ENCODE measurements at places on chromosomes 2 and 18.

DNA sequence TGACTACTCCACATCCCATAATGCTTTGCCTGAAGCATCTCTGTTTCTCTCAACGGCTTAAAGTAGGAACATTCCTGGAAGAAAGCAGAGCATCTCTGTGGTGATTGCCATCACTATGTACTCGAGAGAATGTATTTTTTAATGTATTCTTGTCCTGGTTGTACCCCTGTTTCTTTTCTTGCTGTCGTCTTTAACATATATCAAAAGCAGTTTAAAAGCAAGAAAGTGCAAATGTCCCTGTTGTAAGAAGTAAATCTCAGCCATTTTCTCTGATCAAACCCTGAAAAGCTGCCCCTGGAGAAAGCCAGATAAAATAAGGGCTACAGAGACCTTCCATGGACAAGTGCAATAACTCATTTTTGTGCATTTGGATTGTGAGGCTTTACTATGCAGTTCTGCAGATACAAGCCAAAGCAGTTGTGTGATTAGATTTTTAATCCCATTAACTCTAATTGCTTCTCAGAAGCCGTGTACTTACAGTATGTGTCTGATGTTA lies 70.8 kb downstream of the XIRP2 start:
- DNase-seq, result no peak

GRCh38 chr2:59888015-59888414 lies 665.4 kb downstream of the BCL11A start:
- no peak for DNase-seq

DNA sequence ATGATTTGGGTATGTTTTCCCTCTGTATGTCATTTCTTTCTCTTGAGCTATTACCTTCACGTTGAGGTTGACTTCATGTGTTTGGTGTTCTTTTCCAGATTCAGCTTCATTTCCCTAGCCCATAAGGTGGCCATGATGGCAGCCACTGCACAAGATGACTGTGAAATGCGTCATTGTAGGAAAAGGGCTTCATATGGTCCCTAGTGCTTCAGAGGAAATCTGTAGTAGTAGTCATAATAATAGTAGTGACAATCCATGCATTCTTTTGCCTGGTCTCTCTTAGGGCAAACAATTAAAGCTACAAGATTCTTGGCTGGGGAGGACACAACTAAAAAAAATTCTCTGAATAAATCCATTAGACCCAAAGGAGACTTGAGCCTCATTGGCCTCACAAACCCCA lies 28.4 kb downstream of the AOX1 start:
- DNase-seq, result peak; percentile 40

GRCh38 chr2:64540615-64541014 lies 16.5 kb downstream of the AFTPH start:
- no peak for DNase-seq

- peak; percentile 65 for DNase-seq
Observed at GRCh38 chr2:226048611-226049010, 649.1 kb downstream of the NYAP2 start.

DNA sequence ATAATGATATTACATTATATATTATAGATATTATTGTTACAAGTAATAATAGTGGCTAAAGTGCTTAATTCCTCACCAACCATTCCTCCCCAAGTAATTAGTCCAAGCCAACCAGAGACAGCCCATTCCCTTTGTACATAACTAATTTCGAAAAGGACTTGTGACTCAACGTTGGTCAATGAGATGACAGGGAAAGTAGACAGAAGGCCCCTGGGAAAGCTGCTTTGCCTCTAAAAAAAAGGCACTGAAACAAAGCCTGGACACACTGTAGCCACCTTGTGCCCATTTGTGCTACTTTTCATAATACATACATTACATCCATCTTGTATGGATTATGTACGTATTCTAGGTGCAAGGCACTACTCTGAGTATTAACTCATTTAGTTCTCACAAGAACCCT lies 28.8 kb downstream of the COLEC12 start:
- peak; percentile 86 for DNase-seq

DNA sequence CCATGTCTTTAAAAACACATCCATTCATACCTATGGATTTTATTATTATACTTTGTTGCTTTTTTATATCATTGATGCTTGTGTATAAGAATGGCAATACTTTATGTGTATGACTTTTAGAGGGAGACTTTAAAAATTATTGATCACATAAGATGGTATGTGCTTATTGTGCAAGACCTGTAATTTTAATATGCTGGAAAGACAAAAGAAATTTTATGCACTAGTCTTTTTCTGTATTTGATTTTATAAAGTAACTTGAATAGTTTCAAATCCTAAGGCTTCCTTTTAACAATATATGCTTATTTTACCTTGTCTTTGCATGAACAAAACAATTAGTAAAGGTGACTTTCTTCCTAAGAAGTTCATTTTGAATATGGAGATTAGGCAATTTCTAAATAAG lies 226.4 kb downstream of the PARD3B start:
- no peak for DNase-seq

DNA sequence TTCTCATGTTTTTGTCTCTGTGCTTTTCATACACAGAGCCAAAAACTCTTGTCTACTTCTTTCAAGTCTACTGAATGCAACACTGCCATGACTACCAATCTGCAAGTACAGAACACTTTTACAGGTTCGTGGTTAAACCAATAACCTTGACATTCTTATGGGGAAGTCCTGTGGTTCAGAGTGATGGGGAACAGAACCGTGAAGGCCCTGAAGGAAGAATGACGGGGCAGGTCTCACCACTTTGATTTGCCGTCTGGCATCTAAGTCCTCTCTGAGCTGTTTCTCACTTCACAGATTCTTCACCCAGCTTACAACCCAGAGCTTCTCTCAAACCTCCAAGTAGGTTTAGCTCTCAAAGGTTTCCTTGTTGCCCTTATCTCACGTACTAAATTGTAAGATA lies 117.5 kb upstream of the SNTG2 start:
- no peak for DNase-seq

DNA sequence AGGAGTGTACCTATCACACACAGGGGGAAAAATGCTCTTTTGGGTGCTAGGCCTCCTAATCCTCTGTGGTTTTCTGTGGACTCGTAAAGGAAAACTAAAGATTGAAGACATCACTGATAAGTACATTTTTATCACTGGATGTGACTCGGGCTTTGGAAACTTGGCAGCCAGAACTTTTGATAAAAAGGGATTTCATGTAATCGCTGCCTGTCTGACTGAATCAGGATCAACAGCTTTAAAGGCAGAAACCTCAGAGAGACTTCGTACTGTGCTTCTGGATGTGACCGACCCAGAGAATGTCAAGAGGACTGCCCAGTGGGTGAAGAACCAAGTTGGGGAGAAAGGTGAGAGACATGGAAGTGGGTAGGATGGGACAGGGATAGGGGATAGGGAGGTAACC lies 12.2 kb downstream of the DHRS9 start:
- DNase-seq, result no peak

All from ELR (cell line).